Activated naive CD8-positive, alpha-beta T cell treated with anti-CD3 and anti-CD28 coated beads, Interleukin-2, amount 10 ng/mL, durations not matched to agents 7 days and 5 days (primary cell): ENCODE measurements at places on chromosomes 3 and 15.

DNA sequence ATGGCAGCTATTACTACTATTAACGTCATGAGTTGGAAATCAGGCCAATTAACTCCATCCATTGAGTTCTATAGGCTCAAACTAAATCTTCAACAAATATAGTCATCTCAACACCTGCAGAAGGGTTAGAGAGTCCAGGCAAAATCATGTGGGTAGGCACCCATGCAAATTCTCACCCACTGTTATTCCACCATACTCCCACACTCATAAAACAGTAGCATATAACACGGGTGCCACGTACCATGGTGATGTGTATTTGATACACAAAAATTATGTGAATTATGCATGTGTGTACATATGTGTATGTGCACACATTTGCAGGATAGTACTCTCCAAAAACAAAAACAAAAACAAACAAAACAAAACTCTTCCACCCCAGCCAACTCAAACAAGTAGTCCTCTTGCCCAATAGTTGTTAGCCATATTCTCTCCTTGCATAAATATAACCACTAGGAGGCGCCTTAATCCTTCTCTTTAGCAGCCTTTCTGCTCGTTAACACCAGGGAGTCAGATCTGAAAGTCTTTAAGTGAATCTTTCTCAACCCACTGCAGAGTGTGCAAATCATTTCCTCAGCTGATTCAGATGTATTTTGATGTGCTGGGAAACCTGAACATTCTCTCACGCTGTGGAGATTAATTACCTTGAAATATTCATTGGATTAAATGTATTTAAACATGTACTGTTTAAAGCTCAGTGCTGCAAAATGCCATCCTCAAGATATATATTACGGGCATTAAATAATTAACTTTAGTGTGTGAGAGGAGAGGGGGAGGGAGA lies 38.0 kb upstream of the COPB2 start:
- H3K4me3 ChIP-seq: no peak overlapping the region
- no peaks in the 10 kb centered on the region for H3K4me1 ChIP-seq
- no peaks in the 10 kb centered on the region for H3K27me3 ChIP-seq
- H3K36me3 ChIP-seq: no peaks in the 10 kb centered on the region

- no peak for DNase-seq
- H3K27ac ChIP-seq: no peak overlapping the region
Measured at GRCh38 chr3:34567266-34567665, 768.8 kb downstream of the PDCD6IP start.

DNA sequence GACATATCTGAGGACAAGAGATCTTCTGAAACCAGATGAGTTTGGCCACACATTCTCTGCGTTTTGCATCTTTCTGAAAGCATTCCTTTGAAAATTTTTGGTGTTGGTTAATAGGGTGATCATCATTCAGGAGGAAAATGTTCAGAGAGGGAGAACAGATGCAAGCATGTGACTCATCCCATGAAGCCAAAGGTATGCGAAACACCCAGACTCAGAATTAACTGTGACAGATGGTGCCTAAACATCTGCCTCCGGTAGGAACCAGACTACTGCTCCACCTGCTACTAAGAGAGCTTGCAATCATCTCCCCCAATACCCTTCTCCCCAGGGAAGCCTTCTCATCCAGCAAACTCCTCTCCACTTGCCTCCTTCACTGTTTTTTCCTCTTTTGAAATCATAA lies 46.2 kb downstream of the TRIM69 start:
- no peak overlapping the region for H3K27ac ChIP-seq
- H3K27me3 ChIP-seq: no peaks in the 10 kb centered on the region
- no peak for DNase-seq
- peaks cover 22% of the 10 kb centered on the region for H3K4me1 ChIP-seq
- H3K4me3 ChIP-seq: no peak overlapping the region

DNA sequence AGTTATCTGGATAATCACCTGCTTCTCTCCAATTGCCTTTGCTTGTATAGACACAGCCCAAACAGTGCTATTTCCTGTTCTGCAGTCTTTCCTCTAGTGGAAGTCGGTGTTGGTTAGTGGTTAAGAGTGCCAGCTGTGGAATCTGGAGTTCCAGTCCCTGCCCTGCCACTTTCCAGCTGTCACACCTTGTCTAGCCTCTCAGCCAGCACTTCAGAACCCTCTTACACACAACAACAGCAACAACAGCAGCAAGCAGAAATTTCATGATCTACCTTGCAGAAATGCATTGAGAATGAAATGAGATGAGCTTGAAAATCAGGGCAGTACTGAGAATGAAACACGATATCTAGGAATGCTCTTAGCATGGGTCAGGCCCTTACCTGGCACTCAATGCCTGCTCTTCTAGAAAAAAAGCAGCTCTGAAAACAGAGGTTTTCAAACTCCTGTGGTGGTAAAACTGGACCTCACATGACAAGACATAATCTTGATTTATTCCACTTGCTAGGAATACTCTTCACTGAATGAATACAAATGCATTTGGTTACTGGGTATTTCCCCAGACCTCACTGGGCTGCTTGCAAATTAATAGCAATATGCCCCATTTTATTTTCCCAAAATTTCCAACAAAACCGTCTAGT lies 3.3 kb upstream of the WNT5A start:
- H3K36me3 ChIP-seq: peaks cover 2% of the 10 kb centered on the region
- DNase-seq: no peak
- no peak overlapping the region for H3K4me3 ChIP-seq

GRCh38 chr3:165742351-165742750 lies 94.9 kb downstream of the BCHE start:
- H3K4me1 ChIP-seq: no peaks in the 10 kb centered on the region
- no peaks in the 10 kb centered on the region for H3K36me3 ChIP-seq

DNA sequence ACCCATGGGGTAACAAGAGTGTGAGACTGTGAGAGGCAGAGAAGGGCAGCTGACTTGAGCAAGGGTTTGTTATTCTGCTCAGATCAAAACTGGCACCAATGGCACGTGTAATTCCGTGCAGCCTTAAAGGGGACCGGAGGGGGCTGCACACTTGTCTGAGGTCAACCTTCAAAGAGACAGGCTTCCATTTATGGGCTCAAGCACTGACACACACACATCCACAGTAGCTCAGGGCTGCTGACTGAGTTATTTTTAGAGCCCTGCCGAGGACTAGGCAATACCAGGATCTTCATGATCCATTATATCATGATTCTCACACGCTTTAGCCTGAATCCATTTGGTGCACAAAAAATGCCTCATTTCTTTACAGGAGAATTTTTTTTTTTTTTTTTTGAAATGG lies 20.6 kb upstream of the SPTBN5 start:
- DNase-seq: no peak
- H3K4me1 ChIP-seq: peaks cover 8% of the 10 kb centered on the region
- H3K27ac ChIP-seq: no peak overlapping the region
- no peak overlapping the region for H3K4me3 ChIP-seq
- H3K27me3 ChIP-seq: no peaks in the 10 kb centered on the region

GRCh38 chr3:9955067-9955502 lies 2.9 kb upstream of the PRRT3 start:
- H3K27me3 ChIP-seq: no peaks in the 10 kb centered on the region
- H3K4me1 ChIP-seq: peaks cover 15% of the 10 kb centered on the region
- no peak for DNase-seq

GRCh38 chr3:33067484-33067883 lies 29.5 kb downstream of the GLB1 start:
- no peak overlapping the region for H3K27ac ChIP-seq
- no peak for DNase-seq
- H3K27me3 ChIP-seq: no peaks in the 10 kb centered on the region
- H3K4me3 ChIP-seq: no peak overlapping the region
- H3K4me1 ChIP-seq: peaks cover 25% of the 10 kb centered on the region
- H3K36me3 ChIP-seq: peaks cover 27% of the 10 kb centered on the region

- DNase-seq: no peak
- no peaks in the 10 kb centered on the region for H3K4me1 ChIP-seq
- H3K27me3 ChIP-seq: no peaks in the 10 kb centered on the region
- no peak overlapping the region for H3K27ac ChIP-seq
- H3K36me3 ChIP-seq: no peaks in the 10 kb centered on the region
Measured at GRCh38 chr3:147015334-147015733, 391.0 kb downstream of the ZIC4 start.

DNA sequence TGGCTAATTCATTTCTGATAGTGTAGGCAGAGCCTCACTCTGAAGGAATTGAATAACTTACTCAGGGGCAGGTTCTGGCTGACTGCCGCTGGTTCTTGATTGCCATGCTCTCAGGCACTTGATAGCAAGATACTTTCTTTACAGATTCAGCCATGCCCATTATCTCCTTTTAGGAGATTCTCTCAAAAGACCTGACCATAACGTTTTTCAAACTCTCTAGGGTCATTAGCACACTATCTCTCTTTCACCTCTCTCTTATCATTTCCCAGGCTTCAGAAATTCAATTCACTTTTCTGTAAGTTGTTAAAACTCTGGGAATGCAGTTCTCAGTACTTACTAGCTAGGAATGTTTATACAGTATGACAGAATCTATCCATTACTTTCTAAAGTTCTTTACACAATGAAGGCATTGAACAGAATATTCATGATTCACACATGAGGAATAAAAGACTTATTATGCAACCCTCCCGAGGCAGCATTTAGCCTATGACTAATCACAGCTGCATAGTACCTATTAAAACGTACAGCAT lies 850.3 kb upstream of the CADM2 start:
- no peak overlapping the region for H3K4me3 ChIP-seq
- H3K27ac ChIP-seq: no peak overlapping the region
- DNase-seq: no peak
- no peaks in the 10 kb centered on the region for H3K27me3 ChIP-seq
- no peaks in the 10 kb centered on the region for H3K4me1 ChIP-seq

DNA sequence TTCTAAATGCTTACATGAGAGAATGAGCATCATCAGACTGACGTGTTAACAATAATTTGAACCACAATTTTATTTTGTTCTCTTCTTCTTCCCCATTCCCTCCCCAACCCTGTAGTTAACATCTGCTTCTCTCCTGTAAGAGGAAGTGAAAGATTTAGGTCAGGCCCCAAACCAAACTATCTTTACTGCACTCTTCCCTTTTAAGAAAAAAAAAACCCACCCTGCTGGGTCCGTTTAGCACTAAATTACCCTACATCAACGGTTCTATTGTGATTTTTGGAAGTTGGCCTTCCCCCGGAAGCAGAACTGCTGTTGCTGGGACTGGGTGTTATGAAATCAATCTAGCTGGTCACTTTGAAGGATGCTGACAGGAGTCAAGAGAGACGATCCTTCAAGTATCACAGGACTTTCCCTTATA lies 49.4 kb downstream of the NFKBIZ start:
- H3K4me3 ChIP-seq: no peak overlapping the region
- peaks cover 2% of the 10 kb centered on the region for H3K36me3 ChIP-seq
- H3K27me3 ChIP-seq: no peaks in the 10 kb centered on the region
- DNase-seq: no peak

GRCh38 chr15:62087671-62088352 lies 21.0 kb downstream of the C2CD4A start:
- H3K4me3 ChIP-seq: no peak overlapping the region
- H3K27ac ChIP-seq: no peak overlapping the region
- H3K4me1 ChIP-seq: no peaks in the 10 kb centered on the region
- DNase-seq: no peak
- H3K27me3 ChIP-seq: peaks cover 7% of the 10 kb centered on the region

DNA sequence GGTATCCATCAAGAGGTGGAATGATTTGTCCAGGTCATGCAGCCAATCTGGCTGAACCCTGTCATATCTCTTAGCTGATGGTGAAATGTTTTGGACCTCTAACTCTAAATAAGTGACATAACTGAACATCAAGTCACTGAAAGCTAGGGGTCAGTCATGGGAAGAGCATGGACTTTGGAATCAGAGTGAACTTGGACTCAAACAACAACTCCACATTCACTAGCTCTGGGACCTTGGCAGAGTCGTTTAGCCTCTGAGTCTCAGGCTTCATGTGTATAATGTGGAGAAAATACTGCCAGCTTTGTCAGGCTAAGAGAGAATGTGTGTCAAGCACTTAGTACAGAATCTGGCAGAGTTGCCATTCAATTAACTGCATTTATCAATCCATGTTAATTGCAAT lies 557.8 kb upstream of the CFAP20DC start:
- no peak for DNase-seq
- H3K27me3 ChIP-seq: no peaks in the 10 kb centered on the region
- H3K4me3 ChIP-seq: no peak overlapping the region
- H3K27ac ChIP-seq: no peak overlapping the region
- no peaks in the 10 kb centered on the region for H3K36me3 ChIP-seq

DNA sequence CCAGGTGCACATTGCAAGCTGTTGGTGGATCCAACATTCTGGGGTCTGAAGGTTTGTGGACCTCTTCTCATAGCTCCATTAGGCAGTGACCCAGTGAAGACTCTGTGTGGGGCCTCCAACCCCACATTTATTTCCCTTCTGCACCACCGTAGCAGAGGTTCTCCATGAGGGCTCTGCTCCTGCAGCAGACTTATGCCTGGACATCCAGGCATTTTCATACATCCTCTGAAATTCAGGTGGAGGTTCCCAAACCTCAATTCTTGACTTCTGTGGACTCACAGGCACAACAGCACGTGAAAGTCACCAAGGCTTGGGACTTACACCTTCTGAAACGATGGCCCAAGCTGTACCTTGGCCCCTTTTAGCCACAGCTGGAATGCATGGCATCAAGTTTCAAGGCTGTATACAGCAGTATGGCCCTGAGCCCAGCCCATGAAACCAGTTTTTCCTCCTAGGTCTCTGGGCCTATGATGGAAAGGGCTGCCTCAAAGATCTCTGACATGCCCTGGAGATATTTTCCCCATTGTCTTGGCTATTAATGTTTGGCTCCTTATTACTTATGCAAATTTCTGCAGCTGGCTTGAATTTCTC lies 30.2 kb downstream of the CLDN1 start:
- H3K27me3 ChIP-seq: no peaks in the 10 kb centered on the region
- H3K4me3 ChIP-seq: no peak overlapping the region
- no peak overlapping the region for H3K27ac ChIP-seq
- no peaks in the 10 kb centered on the region for H3K4me1 ChIP-seq

DNA sequence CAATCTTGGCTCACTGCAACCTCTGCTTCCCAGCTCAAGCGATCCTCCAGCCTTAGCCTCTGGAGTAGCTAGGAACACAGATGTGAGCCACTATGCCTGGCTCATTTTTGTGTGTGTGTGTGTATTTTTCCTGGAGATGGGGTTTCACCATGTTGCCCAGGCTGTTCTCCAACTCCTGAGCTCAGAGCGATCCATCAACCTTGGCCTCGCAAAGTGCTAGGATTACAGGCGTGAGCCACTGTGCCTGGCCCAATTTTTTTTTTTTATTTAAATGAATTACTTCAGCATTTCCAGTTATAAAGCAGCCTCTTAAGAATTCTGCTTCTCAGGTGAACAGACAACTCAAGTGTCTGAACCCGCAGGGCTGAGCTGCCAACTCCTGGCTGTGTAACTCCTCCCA lies 20.1 kb upstream of the ST3GAL6 start:
- no peak overlapping the region for H3K4me3 ChIP-seq
- no peaks in the 10 kb centered on the region for H3K4me1 ChIP-seq
- peaks cover 20% of the 10 kb centered on the region for H3K27me3 ChIP-seq
- no peak for DNase-seq
- no peaks in the 10 kb centered on the region for H3K36me3 ChIP-seq

DNA sequence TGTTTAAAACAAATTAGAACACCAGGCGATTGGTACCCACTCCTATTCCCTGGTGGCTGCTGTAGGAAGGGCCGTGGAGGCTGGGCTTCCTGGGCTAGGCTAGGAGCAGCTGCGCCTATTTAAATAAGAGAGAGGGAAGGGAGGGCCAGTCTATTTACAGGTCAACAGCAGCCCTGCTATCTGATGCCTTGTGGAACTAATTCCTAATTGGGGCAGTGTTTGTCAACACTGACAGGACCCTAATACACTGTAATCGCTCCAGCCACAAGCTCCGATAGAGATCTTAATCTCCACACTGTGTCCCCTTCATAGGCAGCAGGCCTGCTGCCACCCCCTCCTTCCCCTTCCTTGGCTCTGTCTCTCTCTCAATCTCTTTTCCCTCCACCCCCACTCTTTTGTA lies 116.9 kb upstream of the SOX14 start:
- DNase-seq: no peak
- H3K27me3 ChIP-seq: peaks cover 5% of the 10 kb centered on the region
- no peaks in the 10 kb centered on the region for H3K36me3 ChIP-seq
- no peak overlapping the region for H3K27ac ChIP-seq
- H3K4me1 ChIP-seq: no peaks in the 10 kb centered on the region
